ENCODE measurements at places on chromosomes 2 and 18. TPM values are rescaled to one million over a fixed set of nuclear protein-coding genes. Genes with fewer than 3 reads are reported as not detected.

ERFE gene
- polyA plus RNA-seq: 0.27 TPM

ADD2 gene
- not detected for polyA plus RNA-seq

CD8B gene
- not detected for polyA plus RNA-seq

ZAP70 gene
- polyA plus RNA-seq: 7.3 TPM

PLA2R1 gene
- polyA plus RNA-seq: 13.2 TPM

RAD51AP2 gene
- polyA plus RNA-seq: 0.01 TPM

DNA sequence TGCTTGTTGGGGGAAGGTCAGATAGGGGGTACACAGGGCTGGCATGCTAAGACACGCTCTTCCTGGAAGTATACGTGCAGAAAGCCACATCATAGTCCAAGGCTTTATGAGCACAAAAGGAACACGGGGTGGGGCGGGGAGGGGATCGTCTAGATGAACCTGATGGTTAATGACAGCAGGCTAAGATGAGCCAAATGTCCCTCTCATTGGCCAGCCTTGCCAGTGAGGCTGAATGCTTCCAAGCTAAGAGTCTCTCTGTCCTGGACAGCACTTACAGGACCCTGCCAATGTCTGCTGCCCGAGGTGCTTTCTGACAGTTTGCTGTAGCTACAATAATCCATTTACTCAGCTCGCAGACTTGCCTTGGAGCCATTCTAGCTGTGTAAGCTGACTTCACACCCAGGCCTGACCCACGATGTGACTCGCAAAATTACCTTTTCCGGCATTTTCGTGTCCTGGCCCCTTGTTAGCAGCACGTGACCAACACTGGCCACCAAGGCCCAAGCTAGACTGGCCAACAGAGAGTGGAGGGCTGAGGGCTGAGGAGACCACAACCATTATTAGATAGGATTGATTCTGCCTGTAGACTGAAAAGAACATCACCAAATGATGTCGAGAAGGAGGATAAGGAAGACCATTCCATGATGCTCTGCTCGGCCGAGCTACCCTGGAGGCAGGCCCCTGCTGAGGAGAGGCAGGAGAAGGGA lies 84.2 kb downstream of the MALT1 start:
- H3K27me3 ChIP-seq: no peaks in the 10 kb centered on the region
- peak overlapping the region; percentile 4 for H3K27ac ChIP-seq
- H3K36me3 ChIP-seq: peaks cover 5% of the 10 kb centered on the region
- DNase-seq: no peak
- H3K4me1 ChIP-seq: peaks cover 17% of the 10 kb centered on the region

DNA sequence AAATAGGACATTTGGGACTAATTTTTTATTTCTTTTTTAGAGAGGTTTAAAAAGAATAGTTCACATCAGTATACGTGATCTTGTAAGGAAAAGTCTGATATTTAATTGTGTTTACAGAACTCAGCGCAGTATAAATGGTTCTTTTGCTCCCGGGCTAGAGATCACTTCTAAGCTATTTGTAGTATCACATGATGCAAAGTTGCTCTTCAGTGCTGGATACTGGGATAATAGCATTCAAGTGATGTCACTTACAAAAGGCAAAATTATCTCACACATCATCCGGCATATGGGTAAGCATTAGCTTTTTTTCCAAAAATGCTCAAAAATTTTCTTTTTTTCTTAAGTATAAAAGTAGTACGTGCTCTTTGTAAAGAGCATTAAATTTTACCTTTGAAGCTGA lies 37.4 kb upstream of the CYP20A1 start:
- no peak for DNase-seq
- no peak overlapping the region for H3K27ac ChIP-seq
- no peaks in the 10 kb centered on the region for H3K27me3 ChIP-seq
- no peak overlapping the region for H3K4me3 ChIP-seq

GRCh38 chr18:79982736-79983135 lies 5.6 kb downstream of the TXNL4A start:
- peaks cover 13% of the 10 kb centered on the region for H3K4me1 ChIP-seq
- H3K27ac ChIP-seq: no peak overlapping the region
- H3K4me3 ChIP-seq: no peak overlapping the region
- H3K27me3 ChIP-seq: no peaks in the 10 kb centered on the region

DNA sequence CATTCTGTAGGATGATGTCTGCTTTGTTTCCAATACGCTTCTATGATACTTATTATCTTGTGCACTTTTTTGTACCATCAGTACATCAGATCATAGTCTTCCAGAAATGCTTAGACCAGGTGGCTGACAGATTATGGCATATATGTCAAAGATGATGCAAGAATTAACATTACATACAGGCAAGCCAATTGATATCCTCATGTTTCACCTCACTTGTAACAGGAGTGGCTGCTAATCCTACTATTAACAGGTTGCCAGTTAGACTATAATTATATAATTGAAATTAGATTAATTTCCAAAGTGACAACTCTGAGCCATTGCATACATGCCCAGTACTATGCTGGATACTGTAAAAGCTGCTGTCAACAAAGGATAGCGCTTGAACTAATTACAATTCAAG lies 77.2 kb downstream of the TLK1 start:
- H3K27ac ChIP-seq: no peak overlapping the region
- H3K4me3 ChIP-seq: no peak overlapping the region
- H3K4me1 ChIP-seq: peaks cover 3% of the 10 kb centered on the region
- peaks cover 4% of the 10 kb centered on the region for H3K36me3 ChIP-seq
- H3K27me3 ChIP-seq: no peaks in the 10 kb centered on the region
- DNase-seq: no peak

- H3K27me3 ChIP-seq: no peaks in the 10 kb centered on the region
- no peak overlapping the region for H3K27ac ChIP-seq
- no peaks in the 10 kb centered on the region for H3K36me3 ChIP-seq
- no peaks in the 10 kb centered on the region for H3K4me1 ChIP-seq
- H3K4me3 ChIP-seq: no peak overlapping the region
Measured at GRCh38 chr2:211162911-211163310, 606.5 kb downstream of the CPS1 start.

DNA sequence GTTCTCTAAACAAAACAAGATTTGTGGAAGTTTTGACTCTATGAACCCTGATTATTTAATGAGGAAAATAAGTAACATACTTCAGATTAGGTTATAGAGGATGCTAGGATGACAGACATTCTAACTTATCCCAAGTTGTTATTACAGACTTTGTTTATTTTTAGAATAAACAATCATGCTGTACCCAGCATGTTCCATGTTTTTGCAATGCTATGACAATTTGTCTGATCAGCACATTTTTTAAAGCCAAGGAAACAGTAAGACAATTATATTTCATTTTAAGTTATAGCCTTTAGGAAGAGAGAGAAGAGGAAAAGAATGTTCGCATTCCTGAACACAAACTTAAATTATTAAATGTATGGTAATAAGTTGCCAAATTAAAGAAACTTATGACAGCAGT lies 119.8 kb downstream of the KYNU start:
- no peaks in the 10 kb centered on the region for H3K4me1 ChIP-seq
- H3K27ac ChIP-seq: no peak overlapping the region
- no peak for DNase-seq
- H3K36me3 ChIP-seq: no peaks in the 10 kb centered on the region

DNA sequence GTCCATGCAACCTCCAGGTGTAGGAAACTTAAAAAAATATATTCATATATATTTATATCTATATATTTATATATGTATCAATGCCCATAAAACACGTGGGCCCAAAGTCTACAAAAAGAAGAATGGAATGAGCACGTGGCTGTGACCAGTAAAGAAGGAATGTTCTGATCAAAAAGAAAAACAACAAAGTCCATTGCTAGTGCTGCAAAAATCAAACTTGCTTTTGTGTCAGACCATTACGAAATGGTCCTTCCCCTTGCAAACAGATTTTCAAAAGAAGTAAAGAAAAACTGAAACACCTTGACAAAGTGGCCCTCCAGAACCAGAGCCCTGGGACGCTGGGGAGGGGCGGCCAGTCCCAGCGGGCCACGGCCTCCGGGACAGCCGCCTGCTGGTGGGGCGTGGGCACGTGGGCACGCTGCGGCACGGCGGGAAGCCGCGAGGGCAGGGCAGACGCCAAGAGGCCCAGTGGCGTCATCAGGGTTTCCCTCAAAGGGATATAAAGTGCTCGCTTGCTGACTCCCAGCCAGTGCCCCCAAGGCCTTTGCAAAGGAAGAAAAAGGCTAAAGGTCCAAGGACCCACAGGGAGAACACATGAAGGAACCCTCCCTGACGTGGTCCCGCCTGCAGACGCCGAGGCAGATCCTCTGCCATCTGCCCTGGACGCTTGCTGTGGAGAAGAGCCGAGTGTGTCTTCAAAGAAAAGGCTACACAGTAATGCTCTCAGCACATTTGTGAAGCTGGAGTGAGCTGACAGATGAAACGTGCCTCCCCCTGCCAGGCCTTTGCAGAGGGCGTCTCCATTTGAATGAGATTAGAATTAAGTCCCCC lies 201.8 kb downstream of the TWIST2 start:
- no peak overlapping the region for H3K27ac ChIP-seq
- H3K4me3 ChIP-seq: no peak overlapping the region
- H3K4me1 ChIP-seq: no peaks in the 10 kb centered on the region
- DNase-seq: no peak
- no peaks in the 10 kb centered on the region for H3K36me3 ChIP-seq
- no peaks in the 10 kb centered on the region for H3K27me3 ChIP-seq

GRCh38 chr2:205998583-205998982 lies 87.4 kb downstream of the INO80D start:
- no peak overlapping the region for H3K4me3 ChIP-seq
- H3K27me3 ChIP-seq: no peaks in the 10 kb centered on the region
- DNase-seq: no peak

GRCh38 chr18:25990473-25990872 lies 99.9 kb downstream of the SS18 start:
- no peak overlapping the region for H3K27ac ChIP-seq
- no peaks in the 10 kb centered on the region for H3K4me1 ChIP-seq
- H3K27me3 ChIP-seq: no peaks in the 10 kb centered on the region
- no peaks in the 10 kb centered on the region for H3K36me3 ChIP-seq

- no peak overlapping the region for H3K4me3 ChIP-seq
- no peaks in the 10 kb centered on the region for H3K36me3 ChIP-seq
- H3K27ac ChIP-seq: no peak overlapping the region
- no peaks in the 10 kb centered on the region for H3K27me3 ChIP-seq
Measured at GRCh38 chr2:63121055-63121834, 70.6 kb downstream of the OTX1 start.

GRCh38 chr2:127516041-127516762 lies 10.1 kb downstream of the IWS1 start:
- H3K36me3 ChIP-seq: peaks cover 17% of the 10 kb centered on the region
- no peaks in the 10 kb centered on the region for H3K4me1 ChIP-seq
- no peak overlapping the region for H3K4me3 ChIP-seq
- no peak for DNase-seq

DNA sequence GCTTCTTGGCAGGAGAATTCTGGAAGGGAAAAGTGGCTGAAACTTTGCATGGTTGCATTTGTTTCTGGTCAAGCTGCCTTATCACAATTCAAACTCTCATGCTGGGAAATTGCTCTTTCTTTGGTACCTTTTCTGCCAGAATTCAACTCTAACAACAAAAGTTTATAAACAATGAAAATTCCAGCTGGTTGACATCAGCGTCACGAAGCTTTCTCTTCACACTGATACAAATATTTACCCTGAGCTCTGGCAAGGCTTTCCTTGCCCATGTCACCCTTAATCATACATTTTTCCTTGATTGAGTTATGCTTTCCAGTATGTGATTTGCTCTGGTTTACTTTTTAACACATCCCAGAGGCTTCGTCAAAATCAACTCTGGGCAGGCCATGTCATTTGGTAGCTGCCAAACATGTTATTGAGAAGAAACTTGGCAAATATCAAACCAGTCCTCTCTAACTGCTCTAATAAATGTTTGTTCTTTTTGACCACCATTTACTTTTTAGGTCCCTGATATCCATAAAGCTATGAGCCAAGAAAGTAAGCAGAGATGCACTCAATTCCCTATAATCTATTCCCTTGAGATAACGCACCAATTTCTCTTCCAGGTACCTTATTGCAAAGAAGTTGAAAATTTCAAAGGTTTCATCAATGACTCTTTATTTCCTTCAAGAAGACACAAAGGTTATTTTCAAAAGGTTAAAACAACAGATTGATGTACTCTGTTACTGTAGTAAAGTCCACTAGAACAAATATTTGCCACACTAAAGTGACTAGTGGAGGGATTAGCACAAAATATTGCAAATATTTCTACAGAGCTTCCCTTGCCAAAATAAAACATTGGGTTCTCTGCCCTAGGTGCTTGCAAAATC lies 1241.1 kb upstream of the ZEB2 start:
- no peaks in the 10 kb centered on the region for H3K4me1 ChIP-seq
- no peak overlapping the region for H3K4me3 ChIP-seq
- no peaks in the 10 kb centered on the region for H3K27me3 ChIP-seq
- no peaks in the 10 kb centered on the region for H3K36me3 ChIP-seq

DNA sequence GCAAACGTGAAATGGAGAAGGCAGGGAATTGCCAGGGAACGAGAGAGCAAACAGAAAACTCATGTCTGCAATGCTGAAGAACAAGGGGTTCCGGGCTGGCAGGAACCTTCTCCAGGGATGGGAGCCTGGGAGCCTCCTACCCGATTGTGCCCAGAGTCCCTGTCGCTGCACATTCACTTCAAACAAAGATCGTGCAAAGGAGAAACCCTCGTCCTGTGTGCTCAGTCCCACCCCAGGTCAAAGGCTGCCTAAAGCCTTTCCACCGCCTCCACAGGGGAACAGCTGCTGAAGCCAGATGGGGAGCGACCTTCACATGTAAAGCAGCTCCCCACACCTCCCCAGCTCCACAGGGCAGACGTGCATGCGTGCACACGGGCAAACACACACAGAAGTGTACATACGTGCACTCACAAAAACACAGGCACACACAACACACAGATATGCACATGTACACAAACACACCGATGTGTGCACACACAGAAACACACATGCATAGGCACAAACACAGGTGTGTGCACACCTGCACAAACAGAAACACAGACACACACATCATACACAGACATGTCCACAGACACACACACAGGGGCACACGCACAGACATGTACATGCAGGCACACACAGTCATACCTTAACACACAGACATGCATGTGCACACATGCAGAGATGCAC lies 460.1 kb upstream of the SALL3 start:
- H3K36me3 ChIP-seq: no peaks in the 10 kb centered on the region
- H3K4me3 ChIP-seq: no peak overlapping the region
- H3K27ac ChIP-seq: no peak overlapping the region
- no peak for DNase-seq

DNA sequence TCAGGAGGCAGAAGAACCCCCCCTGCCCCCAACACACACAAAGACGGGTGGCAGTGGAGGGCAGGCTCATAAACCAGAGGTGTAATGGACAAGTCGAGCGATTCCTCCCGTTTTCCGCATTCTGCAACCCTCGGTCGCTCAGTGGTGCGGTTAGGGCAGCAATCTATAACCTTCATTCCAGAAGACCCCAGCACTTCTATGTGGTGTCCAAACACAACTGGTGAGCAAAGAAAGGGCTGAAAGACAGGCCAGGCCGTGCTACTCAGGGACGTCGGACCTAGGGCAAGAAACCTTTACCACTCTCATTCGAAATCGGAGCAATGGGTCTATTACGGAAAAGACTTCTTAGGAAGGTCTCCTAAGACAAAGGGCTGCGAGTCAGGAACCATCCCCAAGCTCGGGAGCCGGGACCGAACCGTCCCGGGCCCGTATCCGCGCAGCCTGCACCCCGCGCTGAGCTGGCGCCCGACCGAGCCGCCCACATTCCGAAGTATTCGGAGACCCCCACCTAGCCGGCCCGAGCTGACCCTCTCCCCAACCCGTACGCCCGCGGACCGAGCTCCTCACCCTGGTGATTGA lies 568 bp downstream of the ARL5A start:
- H3K27me3 ChIP-seq: no peaks in the 10 kb centered on the region
- H3K36me3 ChIP-seq: no peaks in the 10 kb centered on the region
- H3K4me3 ChIP-seq: peak overlapping the region; percentile 81
- peak overlapping the region; percentile 80 for H3K27ac ChIP-seq

Data from keratinocyte (primary cell).